ENCODE measurements at places on chromosomes 1 and 21.

DNA sequence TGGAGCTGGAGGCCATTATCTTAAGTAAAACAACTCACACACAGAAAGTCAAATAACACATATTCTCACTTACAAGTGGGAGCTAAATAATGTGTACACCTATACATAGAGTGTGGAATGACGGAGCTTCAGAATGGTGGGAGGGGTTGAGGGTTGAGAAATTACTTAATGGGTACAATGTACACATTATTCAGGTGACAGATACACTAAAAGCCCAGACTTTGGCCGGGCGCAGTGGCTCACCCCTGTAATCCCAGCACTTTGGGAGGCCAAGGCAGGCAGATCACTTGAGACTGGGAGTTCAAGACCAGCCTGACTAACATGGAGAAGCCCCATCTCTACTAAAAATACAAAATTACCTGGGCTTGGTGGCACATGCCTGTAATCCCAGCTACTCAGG, 24.9 kb upstream of the LRIG2 start:
- no peak for DNase-seq

- no peak for DNase-seq
Observed at GRCh38 chr1:58823481-58824010, 39.7 kb upstream of the JUN start.

GRCh38 chr1:53561503-53562105, 102.4 kb downstream of the DMRTB1 start:
- no peak for DNase-seq

DNA sequence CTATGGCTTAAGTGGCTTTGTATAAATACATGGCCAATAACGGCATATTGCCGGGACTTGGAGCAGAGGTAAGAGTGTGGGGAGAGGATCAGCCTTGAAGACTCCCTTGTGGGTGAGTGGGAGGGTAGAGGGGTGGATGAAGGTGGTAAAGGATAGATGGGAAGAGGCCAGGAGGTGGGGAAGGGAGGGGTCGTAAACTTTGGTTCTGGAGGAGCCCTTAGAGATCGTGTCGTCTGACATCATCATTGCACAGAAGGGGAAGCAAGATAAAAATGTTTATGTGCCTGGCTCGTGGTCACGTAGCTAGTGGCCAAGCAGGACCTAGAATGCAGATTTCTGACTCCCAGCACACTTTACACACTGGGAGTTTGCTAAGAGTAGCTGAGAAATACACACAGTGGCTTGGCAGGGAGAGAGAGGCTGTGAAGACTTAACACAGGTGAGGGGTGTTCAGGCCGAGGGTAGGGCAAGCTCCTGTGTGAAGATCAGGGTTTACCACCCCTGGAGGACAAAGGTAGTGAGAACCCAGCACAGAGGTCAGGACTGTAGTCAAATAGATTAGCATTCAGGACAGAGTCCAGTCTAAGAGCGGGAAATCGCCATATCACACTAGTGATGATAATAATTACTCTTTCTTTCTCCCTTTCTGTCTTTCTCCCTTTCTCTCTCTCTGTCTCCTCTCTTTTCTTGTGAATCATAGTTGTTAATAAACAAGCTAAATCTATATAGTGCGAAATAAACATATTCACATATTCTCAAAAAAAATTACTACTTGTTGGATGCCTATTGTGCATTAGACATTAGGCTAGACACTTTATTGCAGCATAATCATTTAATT, 75.5 kb downstream of the LRRC8D start:
- DNase-seq, result no peak

DNA sequence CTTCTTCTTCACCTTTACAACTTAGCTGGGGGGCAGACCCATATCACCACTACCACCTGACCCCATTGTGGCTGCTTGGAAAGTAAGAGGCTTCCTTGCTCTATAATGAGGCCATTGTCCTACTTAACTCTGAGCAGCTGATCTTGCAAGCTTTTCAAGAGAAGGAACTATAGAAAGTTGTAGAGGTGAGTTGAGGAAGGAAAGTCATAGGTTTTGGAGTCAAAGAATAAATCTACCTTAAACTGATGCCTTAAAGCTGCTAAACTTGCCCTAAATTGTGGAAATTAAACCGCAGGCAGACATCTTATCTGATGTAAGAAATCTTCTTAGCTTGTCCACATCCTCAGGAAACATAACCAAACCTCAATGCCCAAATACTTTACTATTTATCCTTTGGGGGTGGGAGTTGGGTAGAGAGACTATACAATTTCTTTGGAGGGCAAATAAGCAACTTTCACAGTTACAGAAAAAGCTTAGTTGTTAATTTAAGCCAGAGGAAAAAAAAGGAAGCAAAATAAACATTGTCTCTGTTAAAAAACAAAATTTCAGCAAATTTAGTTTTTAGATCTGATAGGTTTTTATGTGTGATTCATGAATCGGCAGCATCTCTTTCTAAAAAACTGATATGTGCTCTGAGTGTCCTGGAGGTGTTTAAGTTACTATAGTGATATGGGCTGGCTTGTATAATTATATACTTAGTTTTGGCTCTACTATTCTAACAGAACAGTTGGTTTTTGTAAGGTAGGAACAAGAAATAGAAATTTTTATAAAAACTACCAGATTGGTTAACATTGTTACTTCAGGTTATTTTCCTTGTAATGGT, 4.7 kb downstream of the IL23R start:
- no peak for DNase-seq

DNA sequence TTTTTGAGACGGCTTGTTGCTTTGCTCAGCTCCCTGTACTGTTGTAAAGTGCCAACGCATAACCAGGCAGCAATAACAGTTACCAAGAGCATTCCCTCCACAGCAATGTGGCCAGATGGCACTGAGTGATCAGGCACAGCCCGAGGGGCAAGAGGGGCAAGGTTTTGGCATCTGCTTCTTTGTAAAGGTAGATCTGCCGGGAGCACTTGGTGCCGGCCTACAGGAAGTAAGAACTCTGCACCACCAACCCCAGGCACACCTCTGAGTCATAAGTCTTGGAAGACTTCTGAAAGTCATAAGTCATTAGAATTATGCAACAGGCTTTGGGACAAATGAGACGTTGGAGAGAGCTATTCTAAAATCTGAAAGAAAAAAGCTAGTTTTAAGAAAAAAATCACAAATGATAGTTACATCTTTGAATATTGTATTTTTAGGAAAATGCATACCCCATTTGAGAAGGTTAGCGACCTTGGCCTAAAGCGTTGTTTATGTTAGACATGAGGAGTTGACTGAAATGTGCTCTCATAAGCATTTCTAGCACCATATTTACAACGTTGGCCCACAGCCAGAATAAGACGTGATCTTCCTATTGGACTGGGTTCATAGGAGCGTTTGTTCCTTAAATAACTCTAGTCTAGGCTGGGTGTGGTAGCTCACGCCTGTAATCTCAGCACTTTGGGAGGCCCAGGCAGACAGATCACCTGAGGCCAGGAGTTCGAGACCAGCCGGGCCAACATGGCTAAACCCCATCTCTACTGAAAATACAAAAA, 37.7 kb upstream of the MAP10 start:
- DNase-seq, result no peak

- DNase-seq, result no peak
Observed at GRCh38 chr1:39354572-39354971, 136.9 kb upstream of the BMP8A start.

DNA sequence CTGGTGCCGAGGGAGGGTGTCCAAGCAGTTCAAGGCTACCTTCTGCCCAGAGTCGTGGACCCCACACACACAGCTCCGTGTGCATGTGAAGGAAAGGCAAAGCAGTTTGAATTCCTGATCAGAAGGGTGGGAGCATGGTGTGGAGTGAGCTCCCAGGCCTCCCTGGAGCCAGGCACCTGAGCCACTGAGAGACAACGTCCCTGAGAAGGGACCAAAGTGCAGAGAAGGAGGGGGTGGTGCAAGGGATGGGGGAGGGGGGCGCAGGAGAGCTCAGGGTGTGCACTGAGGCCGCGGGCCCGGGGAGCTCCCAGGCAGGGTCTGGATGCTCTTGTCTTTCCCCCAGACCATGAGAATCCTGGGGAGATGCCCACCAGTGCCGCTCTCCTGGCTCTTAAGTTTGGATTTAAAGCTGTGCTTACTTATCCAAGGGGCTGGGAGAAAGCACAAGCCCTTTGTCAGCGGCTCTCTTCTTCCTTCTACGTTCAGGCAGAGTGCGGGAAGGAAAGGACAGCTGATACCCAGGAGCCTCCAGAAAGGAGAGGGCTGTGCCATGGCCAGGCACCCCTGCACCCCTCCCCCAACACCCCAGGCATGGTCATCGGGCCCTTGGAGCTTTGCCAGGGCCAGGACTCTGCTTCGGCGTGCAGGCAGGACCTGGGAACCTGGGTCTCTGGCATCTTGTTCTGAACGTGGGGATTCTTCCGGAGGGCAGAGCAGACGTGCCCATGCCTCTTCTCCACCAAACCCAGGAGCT, 24.1 kb downstream of the ACTA1 start:
- peak; percentile 23 for DNase-seq

- DNase-seq, result no peak
Observed at GRCh38 chr21:31675960-31676359, 16.5 kb downstream of the SOD1 start.

- no peak for DNase-seq
Observed at GRCh38 chr1:117541003-117541402, 64.8 kb upstream of the TENT5C start.

DNA sequence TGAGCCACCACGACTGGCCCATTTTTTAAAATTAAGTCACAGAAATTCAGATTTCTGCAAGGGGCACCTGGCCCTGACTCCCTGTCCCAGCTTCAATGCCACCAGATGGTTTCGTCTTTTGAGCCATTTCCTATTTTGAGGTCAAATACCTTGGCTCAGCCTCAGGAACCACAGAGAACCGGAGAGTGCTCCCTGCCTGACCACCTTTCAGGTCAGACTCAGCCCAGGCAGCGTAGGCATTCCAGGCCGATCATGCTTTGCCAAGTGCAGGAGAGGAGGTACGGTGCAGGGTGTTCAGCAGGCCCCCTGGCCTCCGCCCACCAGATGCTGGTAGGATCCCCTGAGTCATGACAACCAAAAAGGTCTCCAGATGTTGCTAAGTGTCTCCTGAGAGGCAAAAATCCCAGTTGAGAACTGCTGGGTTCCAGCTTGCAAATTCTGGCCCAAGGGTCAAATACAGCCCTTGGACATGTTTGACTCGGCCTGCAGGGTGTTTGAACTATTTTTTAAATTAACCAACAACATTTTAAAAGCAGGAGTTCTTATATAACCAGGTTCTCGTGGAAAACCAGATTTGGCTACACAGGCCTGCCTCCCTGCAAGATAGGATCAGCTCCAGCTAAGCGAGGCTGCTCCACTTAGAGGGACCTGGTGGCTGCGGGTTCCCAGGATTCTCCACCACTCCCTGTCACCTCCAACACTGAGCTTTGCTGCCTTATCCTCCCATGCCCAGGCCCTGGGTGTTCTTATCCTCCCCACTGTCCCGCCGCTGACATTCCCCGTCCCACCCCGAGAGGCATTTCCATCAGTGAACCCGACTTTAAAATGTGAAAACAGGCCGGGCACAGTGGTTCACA, 61.9 kb upstream of the TARDBP start:
- DNase-seq, result no peak

GRCh38 chr1:221139991-221140390, 260.7 kb downstream of the HLX start:
- no peak for DNase-seq

DNA sequence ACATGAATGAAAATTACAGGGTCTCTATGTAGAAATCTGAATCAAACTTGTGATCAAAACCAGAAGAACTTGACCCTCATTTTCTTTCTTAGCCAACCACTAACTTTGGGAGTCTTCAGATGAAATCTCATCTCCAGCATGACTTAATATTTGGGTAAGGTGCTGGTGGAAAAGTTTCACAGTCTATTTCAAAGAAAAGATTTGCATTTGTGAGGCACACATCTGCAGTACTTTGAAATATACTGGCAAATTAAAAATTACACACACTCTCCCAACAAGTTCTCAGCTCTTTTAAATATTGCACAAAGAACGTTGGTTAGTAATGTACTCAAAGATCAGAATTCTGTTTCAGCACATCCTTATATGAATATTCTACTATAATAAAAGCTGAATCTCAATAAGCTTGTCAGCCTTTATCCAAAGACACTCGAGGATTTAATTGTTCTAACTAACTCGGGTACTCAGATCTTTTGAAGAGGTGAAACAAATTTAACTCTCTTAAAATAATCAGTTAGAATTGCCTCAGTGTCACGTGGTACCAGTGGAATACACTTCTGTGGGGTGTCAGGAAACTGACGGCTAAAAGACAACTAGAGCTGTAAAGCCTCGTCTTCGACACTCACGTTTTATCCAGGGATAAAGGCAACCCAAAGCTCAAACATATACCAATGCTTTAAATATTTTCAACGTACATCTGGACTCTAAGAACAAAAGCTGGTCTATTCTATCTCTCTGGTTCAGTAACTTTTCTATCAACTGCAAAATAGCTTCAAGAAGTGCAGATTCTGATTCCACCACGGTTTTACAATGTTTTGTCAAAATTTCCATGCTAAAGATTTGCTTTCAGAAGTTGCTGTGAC, 19.0 kb downstream of the SAMSN1 start:
- no peak for DNase-seq

DNA sequence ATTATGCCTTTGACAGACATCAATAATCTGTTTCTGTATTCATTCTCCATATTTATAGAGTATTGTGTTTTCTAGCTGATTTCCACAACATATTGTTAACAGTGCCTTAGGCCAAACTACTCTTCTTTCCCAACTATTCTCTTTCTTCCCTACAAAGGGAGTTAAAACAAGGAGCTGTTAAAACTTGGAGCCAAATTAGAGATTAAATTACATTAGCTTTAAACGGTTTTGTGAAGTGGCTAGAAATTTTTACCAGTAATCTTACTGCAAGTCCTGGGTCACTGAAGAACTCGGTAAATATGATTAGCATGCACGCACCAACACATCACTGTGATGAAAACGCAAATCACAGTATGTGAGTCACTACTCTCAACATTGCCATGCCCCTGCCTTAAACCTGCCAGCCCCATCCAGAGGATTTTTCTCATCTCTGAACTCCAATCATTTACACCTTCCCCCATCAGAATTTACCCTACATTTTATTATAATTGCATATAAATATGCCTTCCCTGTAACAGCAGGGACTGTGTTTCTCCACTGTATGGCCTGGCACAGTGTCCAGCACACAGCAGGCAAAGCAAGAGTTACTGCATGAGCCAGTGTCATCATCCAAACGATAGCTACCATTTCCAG, 1.5 kb upstream of the PRDX6 start:
- peak; percentile 34 for DNase-seq

GRCh38 chr21:17784180-17784598, 35.0 kb downstream of the C21orf91 start:
- no peak for DNase-seq

DNA sequence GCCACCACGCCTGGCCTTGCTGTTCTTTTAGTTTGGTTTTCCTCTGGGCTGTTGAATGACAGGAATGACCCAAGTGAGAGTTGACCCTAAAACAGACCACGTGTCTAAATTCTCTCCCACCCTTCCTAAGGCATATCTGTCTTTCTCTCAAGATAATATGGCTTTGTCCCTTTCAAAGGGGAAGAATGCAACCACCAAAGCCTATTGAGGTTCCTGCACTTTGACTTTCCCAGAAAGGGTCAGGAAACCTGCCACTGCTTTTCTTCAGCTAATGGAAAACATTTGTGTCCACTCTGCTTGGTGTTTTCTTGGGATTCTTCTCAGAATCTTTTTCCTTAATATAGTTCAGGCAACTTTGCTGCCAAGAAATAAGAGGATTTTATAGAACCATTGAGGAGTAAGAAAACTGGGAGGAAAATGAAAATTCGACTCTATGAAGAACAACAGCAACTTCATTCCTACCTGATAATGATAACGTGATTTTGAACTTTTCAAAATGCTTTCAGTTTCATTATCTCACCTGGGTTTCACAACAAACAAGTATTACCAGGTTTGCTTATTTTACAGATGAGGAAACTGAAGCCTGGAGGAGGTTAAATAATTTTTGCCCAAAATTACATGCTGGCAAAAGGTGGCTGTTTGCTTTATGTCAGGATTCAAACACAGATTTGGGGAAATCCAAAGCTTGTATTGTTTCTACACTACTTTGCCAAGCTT, 6.9 kb downstream of the PLPP3 start:
- no peak for DNase-seq

Measured in retina (tissue), 1 donor.